H9 (cell line): ENCODE measurements at places on chromosomes 11 and 22.

DNA sequence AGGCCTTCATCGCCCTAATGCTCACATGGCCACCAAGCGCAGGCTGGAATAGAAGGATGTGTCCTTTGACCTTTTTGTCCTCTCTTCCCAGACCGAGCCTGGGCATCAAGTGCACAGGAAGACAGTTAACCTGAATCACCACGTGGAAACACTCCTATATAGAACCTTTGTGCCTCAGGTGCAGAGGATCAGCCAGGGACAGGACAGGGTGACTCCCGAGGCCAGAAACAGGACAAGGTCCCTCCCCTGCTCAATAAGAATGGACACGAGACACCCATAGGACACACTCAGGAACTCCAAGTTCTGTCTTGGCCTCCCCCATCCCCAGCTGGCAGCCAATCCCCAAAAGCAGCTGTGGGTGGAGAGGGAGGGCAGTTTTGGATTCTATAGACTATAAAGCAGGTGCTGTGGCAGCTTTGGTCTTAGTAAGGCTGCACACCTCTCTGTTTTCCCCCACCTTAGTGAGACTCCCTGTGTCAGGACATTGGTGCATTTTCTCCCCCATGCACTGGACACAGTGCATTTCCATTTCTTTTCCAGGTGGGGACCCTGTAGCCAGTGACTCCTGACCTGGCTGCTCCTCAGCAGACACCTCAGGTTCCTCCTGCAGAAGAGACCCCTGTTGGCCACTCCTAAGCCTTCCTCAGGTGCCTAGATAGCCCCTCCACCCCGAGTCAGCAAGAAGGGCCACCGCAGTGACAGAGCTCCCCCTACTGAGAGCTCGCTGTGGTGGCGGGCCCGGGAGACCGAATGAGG, 43.6 kb upstream of the POU2AF1 start:
- DNase-seq: peak; percentile 88

DNA sequence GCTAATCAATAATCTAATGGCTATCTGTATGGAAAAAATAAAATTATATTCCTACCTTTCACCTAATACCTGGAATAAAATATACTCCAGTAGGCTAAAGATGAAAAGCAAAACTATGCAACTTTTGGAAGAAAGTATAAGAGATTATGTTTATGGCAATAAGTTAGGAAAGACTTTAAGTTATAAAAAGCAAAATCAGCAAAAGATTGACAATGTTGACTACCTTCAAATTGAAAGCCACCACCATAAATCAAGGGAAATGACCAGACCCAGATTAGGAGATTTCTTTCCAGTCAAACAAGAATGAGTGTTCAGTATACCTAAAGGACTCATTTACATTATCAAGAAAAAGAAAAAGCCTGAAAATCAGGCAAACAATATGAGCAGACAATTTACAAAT, 159.1 kb upstream of the ZBED5 start:
- no peak for DNase-seq

GRCh38 chr11:126114486-126115126, 51.9 kb upstream of the CDON start:
- no peak for DNase-seq

GRCh38 chr22:35900483-35901168, 128.0 kb downstream of the RBFOX2 start:
- no peak for DNase-seq

GRCh38 chr11:66429983-66430602, 8.6 kb downstream of the MRPL11 start:
- DNase-seq: peak; percentile 77

- DNase-seq: no peak
Measured at GRCh38 chr22:46673662-46674236, 53.6 kb downstream of the GRAMD4 start.

GRCh38 chr11:121887976-121888557, 227.9 kb downstream of the BLID start:
- no peak for DNase-seq

DNA sequence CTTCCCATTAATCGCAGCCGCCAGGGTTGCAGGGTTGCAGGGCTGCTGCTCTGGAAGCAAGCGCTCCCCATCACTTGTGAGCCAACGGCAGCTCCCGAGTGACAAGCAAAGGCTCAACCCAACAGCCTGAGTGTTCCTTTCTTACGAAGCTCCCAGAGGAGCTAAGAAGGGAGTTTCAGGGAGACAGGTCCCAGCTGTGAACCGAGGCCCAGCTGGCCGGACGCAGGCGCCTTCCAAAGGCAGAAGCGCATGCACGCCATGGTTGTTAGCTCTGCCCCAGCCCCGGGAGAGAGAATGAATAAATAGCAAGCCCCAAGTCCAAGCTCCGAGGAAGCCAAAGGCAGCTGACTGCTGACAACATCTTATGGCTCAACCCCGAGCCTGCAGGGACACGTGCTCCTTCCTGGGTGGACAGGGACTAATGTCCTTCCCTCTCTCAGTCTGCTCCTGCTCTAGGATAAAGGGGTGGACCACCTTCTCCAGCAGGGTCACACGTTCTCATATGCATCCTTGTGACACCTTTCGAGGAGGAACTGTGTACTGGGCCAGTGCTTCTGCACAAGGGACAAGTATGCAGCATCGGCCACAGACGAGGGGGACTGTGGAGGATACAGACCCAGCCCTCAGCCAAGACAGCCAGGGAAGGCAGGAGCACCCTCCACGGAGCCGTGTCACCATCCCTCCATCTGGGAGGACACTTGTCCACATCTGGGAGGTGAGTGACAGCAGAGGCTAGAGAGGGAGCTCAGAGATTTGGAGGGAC, 29.9 kb downstream of the SHANK2 start:
- DNase-seq: no peak

GRCh38 chr11:127806501-127806900, 780.9 kb downstream of the ETS1 start:
- no peak for DNase-seq

GRCh38 chr11:26780376-26781085, 58.7 kb upstream of the SLC5A12 start:
- DNase-seq: no peak

- no peak for DNase-seq
Measured at GRCh38 chr11:47667135-47667534, 24.8 kb upstream of the MTCH2 start.

DNA sequence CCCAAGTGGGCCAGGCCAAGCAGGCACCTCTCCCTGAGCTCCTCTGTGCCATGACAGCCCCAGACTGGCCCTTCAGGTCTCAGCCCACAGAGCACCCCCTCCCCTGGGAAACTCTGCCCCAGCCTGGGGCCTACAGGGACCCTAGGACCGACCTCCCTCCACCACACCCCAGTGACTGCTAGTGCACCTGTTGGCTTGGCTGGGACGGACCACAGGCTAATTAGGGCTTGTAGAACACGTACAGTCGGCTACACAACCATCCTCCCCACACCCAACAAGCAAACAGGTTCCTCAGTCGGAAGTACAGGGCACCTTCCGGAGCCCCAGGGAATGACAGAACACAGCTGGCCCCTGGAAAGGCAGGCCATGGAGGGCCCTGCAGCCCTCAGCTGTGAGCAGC, 4.3 kb downstream of the SBF1 start:
- DNase-seq: no peak

- DNase-seq: no peak
Measured at GRCh38 chr22:38762551-38762983, 6.8 kb upstream of the SUN2 start.

DNA sequence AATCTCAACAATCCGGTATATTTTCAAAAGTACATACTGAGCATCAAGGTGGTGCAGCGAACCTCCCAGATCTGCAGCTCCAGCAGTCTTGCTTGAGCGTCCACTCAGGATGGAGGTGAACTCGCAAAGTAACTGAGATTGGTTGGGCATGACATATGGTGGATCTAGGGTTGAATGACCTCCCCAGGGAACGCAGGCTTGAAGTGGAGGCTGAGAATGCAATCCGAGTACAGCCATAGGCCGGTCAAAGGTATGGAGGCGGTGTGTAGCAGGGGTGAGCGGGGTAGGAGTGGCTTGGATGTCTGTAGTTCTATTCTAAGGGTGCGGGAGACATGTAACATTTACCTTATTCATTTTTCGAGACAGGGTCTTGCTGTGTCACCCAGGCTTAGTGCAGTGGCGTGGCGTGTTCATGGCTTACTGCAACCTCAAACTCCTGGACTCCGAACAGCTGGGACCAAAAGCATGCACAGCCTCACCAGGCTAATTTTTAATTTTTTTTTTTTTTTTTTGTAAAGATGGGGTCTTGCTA, 631 bp upstream of the C22orf39 start:
- peak; percentile 47 for DNase-seq

DNA sequence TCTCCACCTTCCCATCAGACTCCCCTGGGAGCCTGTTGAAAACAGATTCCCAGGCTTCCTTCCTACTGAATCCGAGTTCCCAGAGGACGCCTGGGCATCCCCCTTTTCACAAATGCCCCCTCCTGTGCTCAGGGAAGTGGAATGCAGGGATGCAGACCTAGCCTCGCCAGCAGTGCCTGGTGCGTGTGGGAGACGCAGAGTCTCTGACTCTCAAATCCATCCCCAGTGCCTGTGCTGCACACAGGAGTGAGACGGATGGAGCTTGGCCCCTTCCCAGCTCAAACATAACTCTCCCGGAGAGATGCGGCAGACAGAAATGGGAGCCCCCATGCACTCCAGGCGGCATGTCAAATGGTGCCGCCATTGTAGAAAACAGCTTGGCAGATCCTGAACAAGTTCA, 62.6 kb downstream of the CTTN start:
- DNase-seq: no peak

DNA sequence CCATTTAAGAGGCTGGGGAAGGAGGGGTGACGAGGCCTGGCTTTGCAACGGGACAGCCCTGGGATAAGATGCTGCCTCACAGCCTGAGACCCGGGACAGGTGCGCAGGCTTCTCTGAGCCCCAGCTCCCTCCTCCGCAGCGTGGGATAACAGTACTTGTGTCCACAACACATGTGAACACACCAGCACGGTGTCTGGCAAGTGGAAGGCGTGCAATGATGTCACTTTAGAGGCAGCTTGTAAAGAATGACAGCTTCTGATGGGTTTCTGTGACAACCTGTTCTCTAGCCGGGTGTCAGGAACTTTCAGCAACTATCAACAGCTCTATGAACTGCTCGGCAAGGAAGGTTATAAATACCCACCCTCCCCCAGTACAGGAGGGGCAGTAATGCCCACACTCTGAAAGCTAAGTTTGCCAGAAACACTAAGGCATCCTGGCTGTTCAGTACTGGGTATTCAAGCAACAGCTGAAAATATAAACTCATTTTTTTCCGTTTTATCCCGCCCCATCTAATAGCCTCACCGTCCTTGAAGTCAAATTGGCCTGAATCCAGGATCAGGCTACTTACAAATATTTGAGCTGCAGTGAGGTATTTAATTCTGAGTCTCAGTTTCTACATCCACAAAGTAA, 59.7 kb downstream of the MYH9 start:
- DNase-seq: no peak
